ENCODE measurements at places on chromosomes 12 and 14. TPM values are rescaled to one million over a fixed set of nuclear protein-coding genes. Genes with fewer than 3 reads are reported as not detected.

RBM25 gene
- total RNA-seq, result 55.1 TPM

TRIAP1 gene
- total RNA-seq, result 14.4 TPM

GRCh38 chr12:113305281-113305856, 29.5 kb downstream of the SLC8B1 start:
- H3K4me3 ChIP-seq, result no peak overlapping the region
- no peaks in the 10 kb centered on the region for H3K27me3 ChIP-seq
- H3K4me1 ChIP-seq, result no peaks in the 10 kb centered on the region
- no peak overlapping the region for H3K27ac ChIP-seq
- DNase-seq, result no peak
- peaks cover 88% of the 10 kb centered on the region for H3K36me3 ChIP-seq

- peaks cover 5% of the 10 kb centered on the region for H3K4me1 ChIP-seq
- no peaks in the 10 kb centered on the region for H3K27me3 ChIP-seq
- no peak overlapping the region for H3K4me3 ChIP-seq
- H3K36me3 ChIP-seq, result no peaks in the 10 kb centered on the region
- H3K27ac ChIP-seq, result peak overlapping the region; percentile 42
These were observed 63.1 kb downstream of the BBS10 start for GRCh38 chr12:76284816-76285750.

DNA sequence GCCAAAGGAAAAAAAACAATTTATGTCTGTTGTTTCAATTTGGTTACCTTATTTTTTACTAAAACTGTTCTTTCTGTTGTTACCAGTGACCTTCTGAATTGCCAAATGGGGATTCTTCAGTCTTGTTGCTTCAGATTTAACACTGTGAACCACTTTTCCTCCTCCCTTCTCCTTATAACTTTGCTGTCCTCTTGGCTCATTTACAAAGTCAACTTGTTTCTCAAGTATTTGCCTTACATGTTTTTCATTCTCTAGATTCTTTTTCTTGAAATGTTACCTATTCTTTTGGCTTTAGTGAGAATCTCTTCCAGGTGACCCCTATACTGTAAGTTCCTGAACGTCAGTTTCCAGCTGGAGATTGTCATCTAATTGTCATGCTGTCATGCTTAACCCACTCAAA, 19.4 kb downstream of the FUT8 start:
- no peak overlapping the region for H3K4me3 ChIP-seq
- H3K27ac ChIP-seq, result no peak overlapping the region
- H3K36me3 ChIP-seq, result no peaks in the 10 kb centered on the region
- no peaks in the 10 kb centered on the region for H3K27me3 ChIP-seq
- no peak for DNase-seq

Measured in upper lobe of left lung (tissue), 6 donors.